ENCODE measurements at places on chromosomes 1 and 21.

DNA sequence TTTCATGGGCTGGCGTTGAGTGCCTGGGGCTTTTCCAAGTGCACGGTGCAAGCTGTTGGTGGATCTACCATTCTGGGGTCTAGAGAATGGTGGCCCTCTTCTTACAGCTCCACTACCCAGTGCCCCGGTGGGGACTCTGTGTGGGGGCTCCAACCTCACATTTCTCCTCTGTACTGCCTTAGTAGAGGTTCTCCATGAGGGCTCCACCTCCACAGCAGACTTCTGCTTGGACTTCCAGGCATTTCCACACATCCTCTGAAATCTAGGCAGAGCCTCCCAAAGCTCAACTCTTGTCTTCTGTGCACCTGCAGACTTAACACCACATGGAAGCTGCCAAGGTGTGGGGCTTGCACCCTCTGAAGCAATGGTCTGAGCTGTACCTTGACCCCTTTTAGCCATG, 82.1 kb downstream of the CCDC18 start:
- DNase-seq = no peak

GRCh38 chr1:66311092-66311491, 222.9 kb upstream of the SGIP1 start:
- no peak for DNase-seq

GRCh38 chr1:109255678-109256077, 6.3 kb downstream of the CELSR2 start:
- DNase-seq = no peak

DNA sequence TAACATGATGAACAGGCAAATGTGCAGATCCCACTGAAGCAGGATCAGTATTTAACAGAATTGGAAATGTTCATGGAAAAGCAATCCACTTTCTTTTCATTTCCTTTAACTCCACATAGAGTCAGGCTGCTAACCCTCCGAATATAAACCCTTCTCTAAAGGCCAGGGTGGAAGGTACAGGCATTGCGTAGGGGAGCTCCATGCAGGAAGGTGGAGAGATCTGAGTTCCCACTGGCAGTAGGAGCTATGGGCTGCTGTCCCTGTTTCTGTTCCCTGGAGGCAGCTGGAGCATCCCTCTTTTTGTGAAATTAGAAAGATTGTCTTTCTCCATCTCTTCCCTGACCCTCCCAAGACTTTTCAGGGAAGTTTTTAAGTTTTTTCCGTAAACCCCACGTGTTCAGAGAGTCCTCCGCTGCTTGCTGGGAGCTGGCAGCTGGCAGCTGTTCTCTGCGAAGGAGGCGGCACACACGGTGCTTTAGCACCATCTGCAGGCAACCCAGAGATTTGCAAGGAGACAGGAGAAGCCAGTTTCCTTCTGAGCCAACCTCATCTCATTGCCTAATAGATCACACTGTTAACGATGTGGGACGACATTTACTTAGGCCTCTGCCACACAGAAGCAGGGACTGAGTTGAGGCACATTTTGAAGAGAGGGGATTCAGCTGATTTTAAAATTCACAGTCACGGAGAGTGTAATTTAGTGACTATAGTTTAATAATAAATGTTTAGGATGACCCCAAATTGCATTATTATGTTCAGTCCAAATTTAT, 55.4 kb upstream of the HOOK1 start:
- DNase-seq = peak; percentile 39

- no peak for DNase-seq
These were observed 146.2 kb downstream of the C1orf21 start for GRCh38 chr1:184533049-184533448.

GRCh38 chr1:209341146-209341545, 242.4 kb upstream of the CAMK1G start:
- DNase-seq = no peak

GRCh38 chr1:100517515-100517914, 20.4 kb upstream of the GPR88 start:
- no peak for DNase-seq

- no peak for DNase-seq
These were observed 25.4 kb downstream of the EEIG2 start for GRCh38 chr1:108585313-108585712.

- DNase-seq = no peak
These were observed 30.1 kb downstream of the CDCA8 start for GRCh38 chr1:37722181-37723071.

DNA sequence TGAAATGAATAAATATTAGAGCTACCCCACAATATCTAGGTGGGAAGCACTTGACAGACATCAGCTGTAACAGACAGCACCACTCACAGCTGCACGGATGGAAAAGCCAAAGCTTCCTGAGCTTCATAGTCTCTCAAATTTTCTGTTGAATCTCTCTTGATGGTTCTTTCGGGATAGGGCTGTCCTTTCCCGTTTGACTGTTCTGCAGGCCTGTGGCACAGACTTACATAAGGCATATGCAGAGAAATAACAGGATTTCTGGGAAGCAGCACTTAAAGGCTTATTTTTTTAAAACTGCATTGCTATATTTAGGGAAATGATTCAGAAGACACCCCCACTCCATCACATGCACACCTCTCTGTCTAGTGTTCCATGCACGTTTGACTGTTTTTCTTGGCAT, 77.5 kb downstream of the ZNF648 start:
- DNase-seq = no peak

GRCh38 chr1:921011-921837, 2.5 kb upstream of the SAMD11 start:
- no peak for DNase-seq

- DNase-seq = no peak
These were observed 30.1 kb downstream of the LDLRAD1 start for GRCh38 chr1:53987880-53988279.

- DNase-seq = no peak
These were observed 53.4 kb upstream of the KIAA1614 start for GRCh38 chr1:180859306-180859705.

DNA sequence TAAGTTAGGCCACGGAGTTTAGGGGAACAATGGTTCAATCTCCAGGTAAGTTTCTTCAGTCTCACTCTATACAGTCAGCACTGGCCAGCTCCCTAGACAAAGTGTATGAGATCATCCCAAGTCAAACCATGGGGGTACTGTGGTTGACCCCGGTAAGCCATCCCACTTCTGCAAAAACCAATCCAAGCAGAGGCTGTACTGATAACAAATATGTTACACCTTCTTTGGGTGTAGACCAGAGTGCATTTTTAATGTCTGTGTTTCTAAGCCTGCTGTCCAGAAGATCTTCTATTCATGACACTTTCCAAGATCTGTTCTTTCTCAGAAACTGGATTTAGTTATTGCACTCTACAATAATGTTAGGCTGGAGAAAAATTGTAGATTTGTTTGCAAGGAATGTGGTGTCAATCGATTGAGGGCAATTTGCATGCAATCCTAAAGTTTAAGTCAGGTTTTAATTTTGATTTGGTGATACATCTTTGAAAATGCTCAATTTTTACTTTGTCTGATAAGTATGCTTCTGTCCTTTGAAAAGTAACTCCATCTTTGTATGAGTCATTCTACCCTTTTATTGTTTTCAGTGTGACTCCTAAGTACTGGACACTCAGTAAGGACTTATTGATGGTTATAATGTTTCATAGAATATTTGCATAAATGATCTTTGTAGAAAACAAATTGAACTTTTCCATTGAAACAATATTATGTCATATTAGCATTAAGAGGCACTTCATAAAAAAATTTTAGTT, 152.4 kb downstream of the HLX start:
- no peak for DNase-seq

- no peak for DNase-seq
These were observed 92.5 kb upstream of the C21orf91 start for GRCh38 chr21:17911628-17912027.

DNA sequence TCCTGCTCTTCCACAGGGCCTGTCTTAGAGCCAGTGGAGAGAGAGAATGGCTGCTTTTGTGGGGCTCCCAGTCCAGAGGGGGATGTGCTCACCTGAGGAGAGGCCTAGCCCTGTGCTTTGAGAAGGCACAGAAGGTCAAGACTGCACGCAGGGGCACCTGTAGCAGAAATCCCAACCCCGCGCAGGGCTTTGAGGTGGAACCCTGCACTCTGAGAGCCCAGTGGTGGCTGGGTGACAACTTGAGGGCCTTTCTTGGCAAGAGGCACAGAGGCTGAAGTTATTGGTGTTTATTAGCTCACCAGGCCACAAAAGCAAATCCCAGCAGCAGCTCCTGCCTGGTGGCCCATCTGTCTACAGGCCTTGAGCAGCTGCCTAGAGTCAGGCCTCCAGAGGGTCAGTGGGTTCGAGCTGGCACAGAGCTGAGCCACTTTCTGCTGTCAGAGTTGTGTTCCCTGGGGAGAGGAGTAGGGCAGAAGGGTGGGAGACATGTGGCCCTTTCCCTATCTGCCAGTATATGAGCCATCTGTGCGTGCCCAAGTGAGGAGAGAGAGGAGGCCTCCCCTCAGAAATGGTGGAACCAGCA, 31.4 kb downstream of the SZRD1 start:
- DNase-seq = no peak

- DNase-seq = no peak
These were observed 54.4 kb upstream of the ADARB1 start for GRCh38 chr21:45019887-45020537.

GRCh38 chr1:19468397-19468956, 16.9 kb downstream of the CAPZB start:
- DNase-seq = no peak

GRCh38 chr21:38340131-38340530, 83.3 kb downstream of the KCNJ15 start:
- DNase-seq = no peak

DNA sequence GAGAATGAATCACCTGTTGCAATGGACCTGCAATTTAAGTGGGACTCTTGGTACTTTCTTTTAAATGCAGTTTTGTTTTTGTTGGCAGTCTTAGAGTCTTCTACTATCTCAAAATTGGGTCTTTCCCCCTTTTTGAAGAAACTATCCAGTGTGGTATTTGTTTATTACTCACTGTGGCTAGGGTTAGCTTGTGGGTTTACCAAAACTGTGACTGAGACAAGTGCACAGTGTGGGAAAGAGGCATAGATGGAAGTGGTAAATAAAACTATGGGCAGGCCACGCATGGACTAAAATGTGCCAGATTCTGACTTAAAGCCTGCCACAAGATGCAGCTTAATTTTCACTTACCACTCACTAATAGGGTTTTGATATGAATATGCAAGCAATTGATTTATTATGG, 1441.7 kb downstream of the PLA2G4A start:
- no peak for DNase-seq

- no peak for DNase-seq
These were observed 37.5 kb upstream of the PRDM2 start for GRCh38 chr1:13662493-13662892.

DNA sequence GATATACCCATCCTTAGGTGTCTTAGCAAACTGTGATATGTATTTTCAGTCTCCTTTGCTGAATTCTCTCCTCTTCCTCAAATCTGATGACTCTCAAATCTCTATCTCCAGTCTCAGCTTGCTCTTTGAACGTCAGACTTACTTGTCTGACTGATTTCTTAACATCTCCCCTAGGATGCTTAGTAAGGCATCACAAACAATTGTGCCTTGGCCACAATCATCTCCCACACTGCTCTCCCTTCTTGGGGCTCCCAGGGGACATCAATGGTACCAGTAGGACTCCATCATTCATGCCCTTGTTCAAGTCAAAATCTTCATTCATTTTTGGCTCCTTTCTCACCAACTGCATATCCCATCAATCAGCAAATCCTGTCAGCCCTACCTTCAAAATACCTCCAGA, 42.0 kb downstream of the GNG12 start:
- DNase-seq = no peak

DNA sequence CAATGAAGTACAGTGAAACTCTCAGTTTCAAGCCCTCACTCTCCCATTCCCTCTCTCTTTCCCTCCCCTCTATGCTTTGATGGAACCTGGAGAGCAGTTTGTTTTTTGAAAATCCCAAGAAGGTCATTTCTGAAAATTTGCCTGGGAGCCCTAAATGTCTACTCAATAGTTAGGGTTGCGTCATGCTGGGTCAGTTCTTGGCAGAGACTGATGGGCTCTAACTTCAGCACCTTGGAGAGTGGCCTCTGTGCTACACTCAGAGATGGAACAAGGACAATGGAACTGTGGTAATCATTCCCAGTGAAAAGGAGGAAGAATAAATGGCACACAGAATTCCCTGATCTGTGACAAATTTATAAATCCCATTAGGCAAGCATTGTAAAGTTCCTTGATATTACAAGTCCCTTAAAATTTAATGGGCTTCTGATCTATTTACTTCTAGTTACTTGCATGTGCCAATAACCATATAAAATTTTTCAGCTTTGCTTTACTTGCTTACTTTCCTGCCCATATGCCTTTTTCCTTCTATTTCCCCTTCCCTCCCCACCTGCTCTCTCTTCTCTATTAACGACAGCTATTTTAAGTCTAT, 182.9 kb upstream of the KCND3 start:
- DNase-seq = no peak

DNA sequence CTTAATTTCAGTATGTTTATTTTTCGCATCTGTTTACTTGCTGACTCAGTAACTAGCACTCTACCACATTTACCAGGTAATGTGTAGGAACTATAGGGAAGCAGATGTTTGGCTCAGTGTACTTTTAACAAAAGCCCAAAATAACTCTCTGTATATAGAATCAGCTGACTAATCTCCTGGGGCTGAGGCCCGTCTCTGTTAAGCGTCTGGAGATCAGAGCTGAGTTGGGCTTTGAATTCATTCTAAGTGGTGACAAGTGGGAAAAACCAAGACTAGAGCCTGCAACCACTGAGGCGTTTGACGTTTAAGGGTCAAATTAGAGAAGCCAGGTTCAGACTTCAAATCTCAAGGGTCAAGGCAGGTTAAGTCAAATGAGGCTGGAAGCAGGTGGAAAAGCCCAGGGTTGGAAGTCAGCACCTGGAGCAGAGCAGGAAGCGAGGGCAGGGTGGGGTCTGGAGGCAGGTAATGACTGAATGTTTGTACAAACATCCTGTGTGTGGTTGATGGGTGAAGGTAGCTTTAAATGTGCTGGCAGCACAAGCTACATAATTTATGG, 56.8 kb upstream of the LYST start:
- no peak for DNase-seq

DNA sequence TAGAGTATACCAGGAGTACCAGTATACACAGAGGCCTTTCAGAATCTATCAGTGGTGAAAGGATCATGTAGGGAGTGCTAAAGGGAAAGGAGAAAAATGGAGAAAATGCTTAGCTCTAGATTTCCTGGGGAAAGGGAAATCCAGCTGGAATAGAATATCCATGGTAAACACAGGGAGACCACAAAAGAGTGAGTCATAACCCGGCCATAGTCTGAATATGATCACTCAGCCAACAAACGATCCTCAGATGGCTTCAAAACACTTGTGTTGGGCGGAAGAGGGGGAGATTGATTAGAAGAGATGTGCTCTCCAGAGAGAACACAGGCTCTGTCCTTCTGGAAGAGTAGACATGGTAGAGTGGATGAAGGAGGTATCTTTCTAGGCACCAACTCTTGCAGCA, 180.6 kb downstream of the PAPPA2 start:
- no peak for DNase-seq

GRCh38 chr1:156741481-156741983, 644 bp upstream of the MRPL24 start:
- no peak for DNase-seq
